ENCODE measurements at places on chromosomes 5 and 9.

DNA sequence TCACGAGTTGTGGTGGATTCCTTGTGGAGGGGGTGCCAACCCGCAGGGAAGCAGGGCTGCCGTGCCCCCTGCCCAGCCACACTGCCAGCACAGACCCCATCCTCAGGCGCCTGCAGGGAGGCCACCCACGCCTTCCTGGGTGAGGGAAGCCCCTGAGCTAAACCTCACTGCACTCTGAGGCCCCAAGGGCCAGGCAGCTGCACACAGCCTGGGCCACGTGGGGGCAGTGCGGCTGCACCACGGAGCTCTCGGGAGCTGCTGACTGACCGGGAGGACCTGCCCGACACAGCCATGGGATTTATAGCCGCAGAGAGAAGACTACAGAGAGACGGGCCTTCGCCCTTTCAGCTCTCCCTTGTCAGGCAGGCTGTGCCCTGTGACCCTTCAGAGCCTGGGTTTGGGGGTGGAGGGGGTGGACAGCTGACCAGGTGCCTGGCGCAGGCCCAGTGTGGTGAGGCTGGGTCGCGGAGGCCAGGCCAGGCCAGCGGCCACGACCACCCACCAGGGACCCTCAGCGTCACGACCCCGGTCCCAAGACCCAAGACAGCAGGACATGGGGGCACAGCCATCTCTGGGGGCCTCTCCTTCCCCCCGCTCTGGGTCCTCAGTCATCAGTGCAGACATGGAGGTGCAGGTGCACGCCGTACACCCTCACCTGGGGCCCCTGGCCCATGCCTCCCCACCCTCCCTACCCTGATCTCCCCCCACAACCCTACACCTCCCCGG, 4.3 kb upstream of the AHRR start:
- DNase-seq, result peak; percentile 42

DNA sequence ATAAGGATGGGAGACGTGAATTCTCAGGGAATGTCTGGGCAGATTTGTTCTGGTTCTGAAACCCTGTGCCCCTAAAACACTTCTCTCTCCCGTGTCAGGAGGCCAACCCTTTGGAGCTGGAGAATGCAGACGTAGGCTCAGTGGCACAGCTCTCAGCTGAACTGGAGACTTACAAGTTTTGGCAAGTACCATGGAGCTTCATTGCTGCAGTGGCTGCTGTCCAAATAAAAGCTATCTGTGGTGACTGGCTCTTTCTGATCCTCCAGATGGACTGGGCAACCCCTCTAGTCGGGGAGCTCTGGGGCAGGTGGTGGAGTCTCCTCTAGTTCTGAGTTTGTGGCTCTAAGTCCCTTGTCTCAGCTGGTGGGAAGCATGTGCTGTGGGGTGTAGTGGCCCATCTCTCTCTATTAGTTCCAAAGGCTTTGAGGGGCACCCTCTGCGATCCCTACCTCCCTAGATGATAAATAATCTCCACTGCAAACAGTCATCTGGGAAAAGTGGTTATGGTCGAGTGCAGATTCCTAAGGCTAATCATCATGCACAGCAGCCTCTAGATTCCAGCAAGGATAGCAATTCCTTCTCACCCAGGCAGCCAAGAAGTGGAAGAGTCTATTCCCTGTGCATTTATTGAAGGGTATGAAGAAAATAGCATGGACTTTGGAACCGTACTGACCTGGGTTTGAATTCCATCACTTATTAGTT, 204.2 kb upstream of the KLF4 start:
- DNase-seq, result no peak

DNA sequence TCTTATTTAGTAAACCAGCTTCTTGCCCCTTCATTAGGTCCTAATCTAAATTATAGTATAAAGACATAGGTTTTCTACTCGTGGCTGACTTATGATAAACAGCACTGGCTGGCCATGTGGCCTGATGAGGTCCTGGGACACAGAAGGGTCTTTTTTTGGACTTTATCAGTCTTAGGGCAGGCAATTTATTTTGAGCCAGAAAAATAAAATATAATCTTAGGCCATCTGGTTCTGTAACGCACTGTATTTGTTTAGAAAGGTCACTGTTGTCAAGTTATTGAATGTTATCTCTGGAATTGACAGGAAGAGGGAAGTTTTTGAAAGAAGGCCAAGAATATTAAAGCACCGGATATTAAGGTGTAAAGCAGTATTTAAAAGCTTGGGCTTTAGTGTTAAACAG, 53.9 kb downstream of the RFX3 start:
- no peak for DNase-seq

DNA sequence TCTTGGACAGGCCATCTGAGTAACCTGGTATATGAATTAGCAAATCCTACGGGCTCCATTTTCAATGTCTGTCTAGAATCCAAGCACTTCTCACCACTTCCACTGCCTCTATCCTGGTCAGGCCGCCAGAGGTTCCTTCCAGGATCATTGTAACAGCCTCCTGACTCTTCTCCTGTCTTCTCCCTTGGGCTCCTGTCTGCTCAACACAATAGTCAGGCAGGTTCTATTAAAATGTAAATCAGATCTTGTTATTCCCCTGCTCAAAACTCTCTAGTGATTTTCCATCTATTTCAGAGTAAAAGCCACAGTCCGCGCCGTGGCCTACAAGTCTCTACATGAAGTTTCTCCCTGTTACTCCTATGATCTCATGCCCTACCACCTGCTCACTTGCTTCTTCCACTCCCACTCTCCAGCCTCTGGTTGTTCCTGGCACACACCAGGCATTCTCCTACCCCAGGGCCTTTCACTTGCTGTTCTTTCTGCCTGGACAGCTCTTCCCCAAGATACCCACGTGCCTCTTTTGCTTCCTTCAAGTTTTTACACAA, 21.7 kb downstream of the ZNF366 start:
- no peak for DNase-seq

GRCh38 chr5:138568061-138568824, 7.0 kb downstream of the HSPA9 start:
- DNase-seq, result no peak

DNA sequence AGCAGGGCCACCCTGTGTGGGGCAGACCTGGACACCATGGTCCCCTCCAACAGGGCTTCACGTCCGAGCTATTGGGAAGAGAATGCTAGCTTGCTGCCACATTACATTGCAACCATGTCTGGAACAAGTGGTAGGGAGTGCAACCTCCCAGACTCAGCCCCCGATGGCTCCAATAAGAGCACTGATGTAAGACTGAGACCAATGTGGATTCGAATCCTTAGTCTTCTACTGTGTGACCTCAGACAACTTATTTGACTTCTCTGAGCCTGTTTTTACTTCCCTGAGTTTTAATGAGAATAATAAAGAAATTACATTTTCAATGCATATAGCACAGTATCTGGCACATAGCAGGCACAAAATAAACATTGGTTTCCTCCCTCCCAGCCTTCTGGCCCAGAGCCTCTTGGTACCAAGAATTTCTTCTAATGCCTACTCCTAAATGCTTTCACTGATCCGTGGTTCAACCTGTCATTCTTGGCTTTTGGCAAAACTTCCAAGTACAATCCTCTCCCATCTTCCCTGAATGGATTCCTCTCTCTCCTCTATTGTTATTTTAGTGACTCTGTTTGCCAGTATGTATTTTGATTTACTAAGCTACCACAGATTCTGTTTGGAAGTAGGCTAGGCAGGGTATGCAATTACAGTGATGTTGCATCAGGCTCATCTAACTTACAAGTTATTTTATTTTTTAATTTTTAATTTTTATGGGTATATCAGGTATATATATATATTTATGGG, 34.6 kb upstream of the COL15A1 start:
- DNase-seq, result no peak

GRCh38 chr5:38453506-38453905, 102.9 kb downstream of the LIFR start:
- no peak for DNase-seq

DNA sequence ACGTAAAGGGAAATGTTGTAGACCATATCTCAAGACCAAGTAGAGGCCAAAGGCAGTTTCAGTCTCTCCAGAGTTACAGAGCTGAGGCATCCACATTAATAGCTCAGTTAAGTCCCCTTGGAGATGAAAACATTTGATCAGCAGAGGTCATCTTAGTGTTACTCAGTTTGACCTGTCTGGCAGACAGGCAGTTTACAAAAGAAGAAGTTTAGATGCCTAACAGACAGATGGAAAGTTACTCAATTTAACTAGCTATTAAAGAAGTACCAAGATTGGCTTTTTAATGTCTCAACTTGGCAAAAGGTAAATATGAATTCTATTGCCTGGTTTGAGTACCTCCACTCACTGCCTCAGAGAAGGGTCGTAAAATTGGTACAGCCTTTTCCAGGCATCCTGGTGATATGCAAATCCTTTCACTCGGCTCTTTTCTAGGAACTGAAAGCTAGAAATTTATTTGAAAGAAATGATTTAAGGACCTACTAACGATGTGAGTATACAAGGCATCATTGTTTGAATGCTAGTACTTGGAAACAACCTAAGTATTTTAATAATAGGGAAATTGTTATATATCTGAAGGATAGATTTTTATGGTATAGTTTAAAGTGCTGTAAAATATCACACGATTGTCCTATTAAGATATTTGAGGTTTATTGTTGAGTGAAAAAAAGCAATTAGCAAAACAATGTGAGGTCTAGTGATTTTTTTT, 14.8 kb downstream of the ACO1 start:
- DNase-seq, result no peak

DNA sequence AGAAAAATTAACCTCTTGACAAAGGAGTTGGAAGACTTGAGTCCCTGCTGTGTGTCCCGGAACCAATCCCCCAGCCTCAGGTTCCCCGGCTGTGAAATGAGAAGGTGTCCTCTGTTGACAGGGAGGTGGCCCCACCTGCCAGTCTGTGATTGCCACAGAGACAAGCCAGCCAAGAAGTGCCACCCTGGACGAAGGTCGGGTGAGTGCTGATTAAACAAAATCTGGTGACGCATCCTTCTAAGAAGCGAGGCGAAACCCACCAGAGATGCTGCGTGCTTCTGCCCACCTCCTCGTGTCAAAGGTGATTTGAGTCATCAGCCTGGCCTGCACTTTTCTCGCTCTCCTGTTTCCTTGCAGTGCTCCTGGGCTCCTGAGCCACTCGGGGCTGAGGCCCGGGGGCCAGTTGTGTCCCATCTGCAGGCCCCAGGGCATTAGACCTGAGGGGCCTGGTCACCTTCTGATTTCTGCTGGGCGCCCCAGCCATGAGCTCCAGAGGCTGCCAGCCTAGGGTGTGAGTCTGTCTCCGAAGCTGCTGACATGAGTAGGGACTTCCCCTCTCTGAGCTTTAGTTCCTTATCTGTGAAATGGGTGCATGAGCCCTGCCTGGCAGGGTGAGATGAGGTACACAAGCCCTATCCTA, 28.7 kb downstream of the NEK6 start:
- DNase-seq, result peak; percentile 38

DNA sequence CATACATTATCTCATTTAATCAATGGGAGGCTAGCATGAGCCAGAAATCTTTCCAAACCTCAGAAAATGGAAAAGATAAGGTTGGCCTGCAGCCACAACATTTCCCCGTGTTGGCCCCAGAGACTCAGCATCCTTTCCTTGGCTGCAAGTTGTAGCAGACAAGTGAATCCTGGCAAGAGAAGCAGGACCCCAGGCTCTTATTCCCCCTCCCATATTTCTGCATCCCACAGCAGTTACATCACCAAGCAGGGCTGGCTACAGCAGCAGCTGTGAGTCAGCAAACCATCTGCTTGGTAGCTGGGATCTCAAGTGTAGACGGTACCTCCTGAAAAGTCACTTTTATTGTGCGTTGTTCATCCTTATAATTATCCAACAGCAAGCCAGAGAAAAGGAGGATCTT, 212.4 kb downstream of the GNA14 start:
- DNase-seq, result no peak

All from stimulated activated CD4-positive, alpha-beta T cell treated with anti-CD3 and anti-CD28 coated beads, Interleukin-12 subunit alpha, Interleukin-12 subunit beta, amount 100 ng/mL, for 4 hours (primary cell).